Activated naive CD4-positive, alpha-beta T cell treated with anti-CD3 and anti-CD28 coated beads, Interleukin-2, amount 50 U/mL, for 16 hours (primary cell): ENCODE measurements at places on chromosomes 5 and 9.

DNA sequence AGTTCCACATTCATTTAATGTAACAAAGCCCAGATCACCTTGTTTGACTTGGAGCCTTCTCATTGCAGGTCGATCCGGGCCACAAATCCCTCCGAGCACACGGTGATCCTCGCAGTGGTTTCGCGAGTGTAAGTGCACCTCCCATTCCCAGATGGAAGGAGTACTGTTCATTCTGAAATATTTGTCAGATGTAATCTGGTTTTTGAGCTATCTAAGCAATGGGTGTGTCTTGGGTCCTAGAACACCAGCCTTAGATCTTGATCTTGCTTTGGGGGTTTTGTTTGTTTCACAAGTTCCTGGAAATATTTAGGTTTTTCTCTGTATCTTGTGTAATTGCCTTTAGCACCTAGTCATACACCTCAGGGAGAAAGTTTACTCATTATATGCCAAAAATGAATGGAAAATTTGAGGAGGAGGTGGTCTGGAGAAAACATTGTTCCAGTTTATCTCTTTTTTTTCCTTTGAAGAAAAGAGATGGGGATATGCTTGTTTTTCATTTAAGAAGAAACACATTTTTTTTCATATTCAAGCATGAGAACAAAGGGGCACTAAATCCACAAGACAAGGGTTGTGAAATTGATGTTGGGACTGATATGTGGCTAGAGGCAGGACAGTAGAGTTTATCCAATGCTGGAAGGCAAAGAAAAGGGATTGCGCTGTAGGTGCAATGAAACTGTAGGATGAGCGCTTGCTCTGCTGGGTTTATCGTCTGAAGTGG, 118.6 kb downstream of the PDE8B start:
- DNase-seq: no peak

- DNase-seq: peak; percentile 60
Measured at GRCh38 chr5:75566710-75567309, 44.4 kb upstream of the ANKDD1B start.

GRCh38 chr9:33932078-33932807, 115.3 kb downstream of the UBE2R2 start:
- DNase-seq: no peak

- DNase-seq: no peak
Measured at GRCh38 chr5:128408622-128409021, 129.4 kb downstream of the FBN2 start.

GRCh38 chr9:87479801-87480201, 17.9 kb upstream of the DAPK1 start:
- no peak for DNase-seq

GRCh38 chr5:79621056-79621455, 8.8 kb downstream of the TENT2 start:
- DNase-seq: no peak

DNA sequence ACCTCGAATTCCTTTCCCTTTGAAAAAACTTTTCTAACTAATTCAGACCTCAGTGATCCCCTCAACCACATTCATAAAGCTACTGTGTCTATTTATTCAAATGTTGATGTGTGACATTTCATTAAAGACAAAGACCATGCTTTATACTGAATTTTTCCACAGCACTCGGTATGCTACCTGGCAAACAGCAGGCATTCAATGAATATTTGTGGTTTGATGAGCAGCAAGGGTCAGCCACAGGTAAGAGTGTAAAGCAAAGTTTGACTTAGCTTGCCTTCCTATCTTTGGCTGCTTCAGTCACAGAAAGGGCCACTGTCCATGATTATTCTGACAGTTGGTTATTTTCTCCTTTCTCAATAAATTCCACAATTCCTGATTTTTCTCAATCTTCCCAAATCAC, 5.1 kb upstream of the CDC42SE2 start:
- no peak for DNase-seq

- no peak for DNase-seq
Measured at GRCh38 chr9:107249131-107249533, 33.9 kb upstream of the RAD23B start.

- DNase-seq: no peak
Measured at GRCh38 chr9:93869863-93870262, 85.3 kb downstream of the BARX1 start.

GRCh38 chr9:36499174-36499890, 73.4 kb upstream of the MELK start:
- no peak for DNase-seq
